Femur (tissue), 1 donor: ENCODE measurements at places on chromosomes 1 and 21.

DNA sequence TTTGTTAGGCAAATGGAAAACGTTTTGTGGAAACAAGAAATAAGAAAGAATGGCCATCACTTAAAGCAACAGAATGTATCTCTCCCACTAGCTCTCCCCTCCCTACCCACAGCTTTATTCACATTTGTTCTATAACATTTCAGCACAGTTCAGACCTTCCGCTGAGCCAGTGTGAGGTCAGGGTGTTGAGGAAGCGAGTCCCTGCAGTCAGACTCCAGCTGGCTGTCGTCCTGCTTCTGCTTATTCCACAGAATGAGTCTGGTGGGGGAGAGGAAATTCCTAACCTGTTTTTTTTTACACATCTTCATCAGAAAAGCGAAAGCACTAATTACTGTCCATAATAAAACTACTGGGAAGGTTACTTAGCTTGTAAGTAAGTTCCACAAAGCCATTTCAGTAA is 39.0 kb downstream of the MRPL39 start:
- DNase-seq = peak; percentile 66

- DNase-seq = peak; percentile 59
Measured at GRCh38 chr1:15684468-15685291, 560 bp downstream of the PLEKHM2 start.

DNA sequence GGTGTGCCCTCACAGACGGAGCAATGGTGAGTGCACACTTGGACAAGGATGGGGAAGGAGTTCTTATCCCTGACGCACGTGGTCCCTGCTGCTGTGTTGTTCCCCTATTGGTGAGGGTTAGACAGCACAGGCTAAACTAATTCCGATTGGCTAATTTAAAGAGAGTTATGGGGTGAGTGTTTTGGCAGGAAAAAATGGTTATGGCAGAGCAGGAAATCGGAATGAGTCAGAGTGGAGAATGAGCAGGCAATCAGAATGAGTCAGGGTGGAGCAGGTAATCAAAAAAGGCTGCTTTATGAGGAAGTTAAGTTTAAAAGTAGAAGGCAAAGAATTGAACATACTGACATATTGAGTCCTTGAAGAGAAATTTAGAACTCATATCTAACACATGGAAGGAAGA is 100.5 kb downstream of the NGF start:
- DNase-seq = no peak

GRCh38 chr1:183996396-183996795 is 41.1 kb downstream of the COLGALT2 start:
- no peak for DNase-seq

DNA sequence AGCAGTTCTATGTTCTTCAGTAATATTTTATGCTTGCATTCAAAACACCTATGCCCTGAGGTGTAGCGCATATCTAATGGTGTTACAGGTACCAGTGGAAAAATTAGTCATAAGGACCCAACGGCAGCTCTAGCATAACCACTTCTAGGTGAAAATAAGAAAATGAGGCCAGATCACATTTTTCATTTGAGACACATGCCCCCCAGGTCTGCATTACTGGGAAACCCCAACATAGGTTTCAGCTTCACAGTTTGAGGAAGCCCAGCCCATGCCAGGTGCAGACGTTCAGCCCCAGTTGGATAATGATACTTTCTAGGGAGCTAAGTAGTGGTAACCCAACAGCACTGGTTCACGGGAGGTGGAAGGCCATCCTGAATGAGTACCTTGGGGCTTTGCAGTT is 129.8 kb downstream of the CNIH3 start:
- no peak for DNase-seq

- DNase-seq = no peak
Measured at GRCh38 chr1:213779228-213779627, 208.5 kb upstream of the PROX1 start.

DNA sequence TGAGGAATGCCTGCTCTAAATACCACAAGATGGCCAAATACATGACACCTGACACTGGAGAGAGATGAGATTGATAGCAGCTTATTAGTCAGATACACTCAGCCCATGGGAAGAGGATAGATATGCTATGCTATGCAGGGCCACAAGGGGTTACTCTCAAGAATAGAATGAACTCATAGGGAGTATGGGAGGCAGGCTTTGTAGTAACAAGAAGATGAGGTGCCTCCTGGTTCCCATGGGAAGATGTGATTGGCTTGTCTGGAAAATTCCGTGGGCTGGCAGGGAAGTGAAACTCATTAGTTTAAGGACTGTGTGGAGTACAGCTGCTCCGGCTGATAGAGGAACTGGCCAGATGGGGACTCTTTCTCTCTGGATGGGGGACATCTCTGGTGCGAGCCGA is 16.5 kb downstream of the CCDC30 start:
- no peak for DNase-seq

GRCh38 chr1:36083219-36083618 is 675 bp upstream of the TEKT2 start:
- DNase-seq = no peak

- DNase-seq = no peak
Measured at GRCh38 chr1:31203215-31203614, 36.5 kb downstream of the NKAIN1 start.

DNA sequence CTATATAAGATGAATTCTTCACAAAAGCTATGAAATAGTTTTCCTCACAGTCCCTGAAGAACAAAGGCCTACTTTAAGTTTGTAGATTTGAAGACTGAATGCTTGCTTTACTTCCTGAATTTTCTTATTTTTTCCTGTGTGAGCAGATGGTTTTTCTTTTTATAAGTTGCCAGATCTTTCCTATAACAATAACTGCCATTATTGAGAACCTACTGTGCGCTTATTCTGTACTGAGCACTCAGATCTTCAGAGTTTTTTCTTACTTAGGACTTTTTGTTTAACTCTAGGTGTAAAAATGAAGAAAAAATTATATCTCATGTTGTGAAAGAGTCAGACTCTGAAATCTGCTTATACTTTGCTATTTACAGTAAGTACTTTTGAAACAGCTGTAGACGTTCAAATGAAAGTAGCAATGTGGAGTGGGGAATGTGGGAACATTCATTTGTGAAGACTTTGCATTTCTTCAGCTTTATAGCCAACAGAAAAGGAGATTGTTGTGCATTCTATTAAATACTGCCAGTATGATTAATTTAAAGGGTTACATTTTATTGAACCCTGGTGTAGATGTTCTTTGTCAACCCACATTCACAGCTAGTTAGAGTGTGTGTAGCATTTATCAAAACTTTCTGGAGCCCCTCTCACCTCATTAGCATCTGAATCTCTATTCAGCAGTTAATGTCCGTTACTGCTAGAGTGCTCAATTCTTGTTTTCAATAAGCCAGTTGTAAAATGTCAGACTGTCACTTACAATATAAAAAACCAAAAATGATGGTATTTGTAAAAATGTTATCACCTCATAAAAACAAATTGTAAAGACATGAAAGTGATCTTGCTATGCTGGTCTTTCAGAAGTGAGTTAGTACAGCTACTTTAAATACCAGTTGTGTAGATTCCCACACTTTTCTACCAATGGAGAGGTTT is 29.0 kb downstream of the NFIA start:
- no peak for DNase-seq

GRCh38 chr1:94240822-94241221 is 3.4 kb upstream of the ARHGAP29 start:
- DNase-seq = no peak

DNA sequence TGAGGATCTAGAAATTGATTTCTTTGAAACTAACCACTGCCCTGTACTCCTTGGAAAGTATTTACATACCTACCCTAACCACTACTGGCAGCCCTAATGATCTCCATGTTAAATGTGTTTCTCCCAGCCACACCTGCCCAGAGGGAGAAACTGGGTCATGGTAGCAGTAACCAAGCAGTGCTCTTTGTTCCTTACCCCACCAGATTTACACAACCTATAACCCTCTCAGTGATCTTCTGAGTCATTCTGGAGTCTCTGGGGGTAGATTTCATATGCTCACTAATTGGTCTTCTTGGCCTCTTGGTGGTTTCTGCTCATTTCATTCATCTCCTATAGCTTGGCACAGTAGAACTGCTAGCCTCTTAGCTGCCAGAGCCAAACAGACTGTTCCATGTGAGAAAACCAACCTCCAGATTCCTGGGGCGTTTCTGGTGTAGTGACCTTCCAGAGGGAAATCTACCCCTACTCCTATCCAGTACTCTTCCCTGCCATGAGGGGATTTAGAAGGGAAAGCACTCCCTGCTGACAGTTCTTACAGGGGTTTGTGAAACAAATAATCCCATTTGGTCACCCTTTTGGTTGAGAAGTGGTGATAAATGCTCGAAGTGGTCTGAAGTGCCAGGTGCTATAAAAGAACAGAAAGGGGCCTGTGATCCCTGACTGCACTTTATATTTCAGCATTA is 36.2 kb upstream of the LRIG2 start:
- DNase-seq = no peak

DNA sequence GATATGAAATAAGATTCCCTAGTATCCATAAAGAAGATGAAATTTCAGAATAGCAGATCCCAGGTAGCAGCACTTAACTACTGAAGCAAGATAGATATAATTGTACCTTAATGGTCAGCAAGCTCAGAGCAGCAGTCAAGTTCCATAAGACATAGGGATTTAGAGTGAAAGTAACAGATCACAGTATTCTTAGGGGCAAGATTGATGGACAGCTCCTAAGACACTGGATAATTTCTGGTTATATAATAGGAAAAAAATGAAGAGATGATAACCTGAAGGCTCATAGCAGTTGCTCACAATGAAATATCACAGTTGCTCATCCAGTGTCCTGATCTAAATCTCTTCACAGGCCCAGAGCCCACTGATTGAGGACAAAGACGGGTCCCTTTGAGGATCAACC is 66.0 kb downstream of the SLC30A10 start:
- no peak for DNase-seq
